Stimulated activated CD4-positive, alpha-beta T cell treated with anti-CD3 and anti-CD28 coated beads, TNF-alpha, amount 100 ng/mL, for 24 hours (primary cell): ENCODE measurements at places on chromosomes 3 and 15.

GRCh38 chr3:190983875-190984274 is 121.4 kb upstream of the GMNC start:
- no peak for DNase-seq

- no peak for DNase-seq
Measured at GRCh38 chr15:44715142-44715796, 4.0 kb downstream of the B2M start.

DNA sequence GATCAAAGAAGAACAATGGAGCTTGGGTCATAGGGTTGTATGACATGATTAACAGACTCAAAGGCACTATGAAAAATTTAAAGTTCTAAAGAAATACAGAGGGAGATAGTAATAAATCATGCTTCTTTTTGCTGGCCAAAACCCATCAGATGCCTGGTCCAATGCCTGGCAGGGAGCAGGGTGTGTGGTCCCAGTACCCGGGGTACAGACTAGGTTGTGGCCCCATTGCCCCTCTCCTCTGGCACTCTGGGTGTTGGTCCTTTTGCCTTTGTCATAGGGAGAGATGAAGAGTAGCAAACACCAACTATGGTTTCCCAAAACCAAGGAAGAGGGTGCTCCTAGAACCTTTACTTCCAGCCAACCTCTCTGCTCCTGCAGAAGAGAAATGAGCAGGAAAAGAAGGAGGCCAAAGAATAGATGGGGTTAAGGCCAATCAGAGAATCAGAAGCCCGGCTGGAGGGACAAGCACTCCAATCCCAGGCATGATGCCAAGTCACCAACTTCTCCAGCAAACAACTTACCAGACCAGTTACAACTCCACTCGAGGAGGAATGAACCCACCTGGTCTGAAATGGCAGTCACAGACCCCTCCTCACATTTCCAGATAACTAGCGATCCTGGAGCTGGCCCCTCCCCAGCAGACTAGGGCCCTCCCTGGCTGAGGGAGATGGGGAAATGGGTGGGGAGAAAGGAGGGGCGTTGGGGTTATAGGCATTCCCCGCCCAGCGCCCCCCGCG is 1.8 kb downstream of the IGDCC3 start:
- DNase-seq = no peak

- DNase-seq = no peak
Measured at GRCh38 chr3:138200424-138200823, 13.3 kb downstream of the ARMC8 start.

DNA sequence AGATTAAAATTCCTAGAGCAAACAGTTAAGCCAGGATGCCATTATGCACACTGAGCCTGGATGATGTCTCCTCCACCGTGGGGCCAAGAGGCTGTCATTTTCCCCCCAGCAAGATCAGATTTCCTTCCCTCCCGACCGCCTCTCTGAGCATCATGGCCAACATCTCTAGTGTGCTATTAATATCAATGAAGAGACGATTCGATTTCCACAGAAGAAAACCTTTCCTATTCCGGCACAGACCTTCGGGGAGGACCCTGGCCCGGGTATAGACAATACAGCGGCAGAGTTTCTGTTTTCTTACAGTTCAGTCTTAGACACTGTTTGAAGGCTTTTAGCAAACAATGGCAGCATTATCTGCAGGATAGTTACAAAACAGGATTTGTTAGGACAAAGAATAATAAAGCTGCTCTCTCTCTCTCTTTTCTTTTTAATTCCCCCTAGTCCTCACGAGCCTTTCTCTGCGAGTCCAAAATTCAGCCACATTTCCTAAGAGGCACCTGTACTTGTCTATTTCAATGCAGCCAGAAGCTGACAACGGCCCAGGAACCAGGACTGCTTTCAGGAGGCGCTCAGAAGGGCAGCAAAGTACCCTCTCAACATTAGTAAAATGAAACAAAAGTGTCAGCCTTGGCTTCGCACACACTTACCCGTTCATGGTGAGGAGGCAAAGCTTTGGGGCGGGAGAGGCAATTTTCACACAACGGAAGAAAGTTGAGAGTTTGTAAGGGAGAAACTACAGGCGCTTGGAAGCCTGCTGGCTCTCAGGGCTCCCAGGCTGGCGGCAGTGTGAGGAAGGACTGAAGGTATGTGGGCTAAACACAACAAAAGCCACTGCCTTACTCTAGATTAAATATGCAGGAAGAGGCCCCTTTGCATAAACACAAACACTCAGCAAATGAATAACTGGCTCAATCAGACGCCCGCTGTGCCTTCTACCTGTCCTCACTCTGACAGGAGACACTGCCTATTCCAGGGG is 278.0 kb downstream of the FOXP1 start:
- no peak for DNase-seq

DNA sequence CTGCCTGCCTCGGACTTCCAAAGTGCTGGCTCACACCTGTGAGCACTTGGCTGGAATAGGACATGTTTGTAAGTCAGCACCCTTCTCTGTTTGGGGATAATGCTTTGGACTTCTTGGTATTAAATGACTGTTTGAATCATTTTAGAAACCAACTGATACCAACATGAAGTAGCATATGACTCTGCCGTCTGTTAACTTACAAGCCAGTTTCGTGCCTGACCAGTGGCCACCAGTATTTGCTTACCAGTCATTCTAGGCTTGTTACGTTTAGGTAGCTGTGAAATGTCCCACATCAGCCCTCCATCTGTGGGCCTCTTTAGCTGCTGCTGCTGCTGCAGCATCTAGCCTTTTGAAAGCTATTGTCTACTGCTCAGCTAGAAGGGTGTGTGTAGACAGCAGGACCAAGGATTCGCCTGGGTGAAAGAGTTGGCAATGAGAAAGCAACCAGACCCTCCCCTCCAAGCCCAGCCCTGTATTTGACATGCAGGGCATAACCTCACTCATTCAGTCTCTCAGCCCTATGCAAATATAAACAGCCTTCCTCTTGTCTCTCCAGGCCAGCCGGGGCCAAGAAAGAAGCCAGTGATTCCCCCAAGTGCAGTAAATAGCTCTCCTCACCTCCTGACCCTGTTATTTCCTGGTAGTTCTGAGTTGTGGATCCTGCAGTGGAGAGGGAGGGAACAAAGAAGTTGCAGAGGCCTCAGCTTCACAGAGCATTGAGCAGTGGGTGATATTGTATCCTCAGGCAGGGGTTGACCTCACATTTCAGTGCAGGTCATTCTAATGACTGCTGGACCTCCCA is 51.0 kb downstream of the NKIRAS1 start:
- DNase-seq = no peak

- no peak for DNase-seq
Measured at GRCh38 chr3:186260726-186261125, 101.3 kb downstream of the DGKG start.

- DNase-seq = no peak
Measured at GRCh38 chr3:13480340-13481318, 523 bp downstream of the HDAC11 start.

- no peak for DNase-seq
Measured at GRCh38 chr15:47429376-47429775, 287.9 kb upstream of the SEMA6D start.

- DNase-seq = no peak
Measured at GRCh38 chr3:123048480-123049237, 18.2 kb upstream of the PDIA5 start.

DNA sequence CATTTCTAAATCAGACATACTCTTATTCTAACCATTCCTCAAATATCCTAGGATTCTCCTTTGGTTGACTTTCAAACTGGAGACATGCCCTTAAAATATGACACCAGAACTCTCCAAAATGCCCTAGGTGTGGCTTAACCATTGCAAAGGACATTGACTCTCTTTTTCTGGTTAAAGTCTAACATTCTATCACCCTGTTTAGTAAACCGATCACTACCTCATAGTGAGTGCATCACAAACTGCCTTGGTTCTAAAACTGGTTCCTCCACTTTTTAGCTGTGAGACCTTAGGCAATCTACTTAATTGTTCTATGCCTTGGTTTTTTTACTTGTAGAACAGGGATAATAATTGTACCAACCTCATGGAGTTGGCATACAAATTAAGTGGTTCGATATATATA is 224.3 kb downstream of the CDIN1 start:
- no peak for DNase-seq

- no peak for DNase-seq
Measured at GRCh38 chr3:172312711-172313110, 135.5 kb downstream of the GHSR start.

- no peak for DNase-seq
Measured at GRCh38 chr3:49675912-49676311, 1.8 kb downstream of the APEH start.

DNA sequence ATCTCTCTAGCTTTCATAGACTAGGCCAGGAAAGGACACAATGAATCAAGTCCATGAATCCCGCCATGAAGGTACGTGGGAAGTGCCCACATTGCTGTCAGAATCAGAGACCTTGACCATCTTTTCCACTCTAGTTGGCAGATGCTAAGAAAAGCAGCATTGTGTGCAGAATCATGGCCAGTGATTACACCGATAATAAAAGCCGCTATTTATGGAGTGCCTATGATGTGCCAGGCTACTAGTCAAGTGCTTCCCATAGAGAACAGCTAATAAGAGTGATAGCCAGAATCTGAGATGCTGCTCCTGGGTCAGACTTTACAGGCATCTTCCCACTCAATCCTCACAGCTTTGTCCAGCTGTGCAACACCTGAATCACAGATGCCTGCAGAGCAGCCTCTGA is 13.2 kb upstream of the RPL32 start:
- DNase-seq = no peak

DNA sequence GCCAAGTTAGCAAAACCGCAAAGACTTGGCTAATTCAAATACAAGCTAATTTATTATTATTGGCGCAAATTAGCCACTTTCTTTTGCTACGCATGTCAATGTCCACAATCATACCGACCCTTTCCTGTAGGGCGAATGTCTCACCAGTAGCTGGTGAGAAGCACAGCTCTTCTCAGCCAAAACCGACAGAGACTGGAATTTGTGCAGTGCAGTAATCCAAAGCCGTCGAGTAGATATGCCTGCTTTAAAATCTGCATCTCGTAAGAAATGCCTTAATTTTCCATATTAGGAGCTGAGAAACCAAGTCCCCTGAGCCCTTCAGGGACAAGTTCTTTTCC is 614 bp upstream of the MINDY2 start:
- DNase-seq = no peak

- no peak for DNase-seq
Measured at GRCh38 chr3:125965505-125965904, 3.5 kb upstream of the ROPN1B start.

GRCh38 chr3:3064297-3064696 is 45.9 kb downstream of the IL5RA start:
- DNase-seq = no peak

DNA sequence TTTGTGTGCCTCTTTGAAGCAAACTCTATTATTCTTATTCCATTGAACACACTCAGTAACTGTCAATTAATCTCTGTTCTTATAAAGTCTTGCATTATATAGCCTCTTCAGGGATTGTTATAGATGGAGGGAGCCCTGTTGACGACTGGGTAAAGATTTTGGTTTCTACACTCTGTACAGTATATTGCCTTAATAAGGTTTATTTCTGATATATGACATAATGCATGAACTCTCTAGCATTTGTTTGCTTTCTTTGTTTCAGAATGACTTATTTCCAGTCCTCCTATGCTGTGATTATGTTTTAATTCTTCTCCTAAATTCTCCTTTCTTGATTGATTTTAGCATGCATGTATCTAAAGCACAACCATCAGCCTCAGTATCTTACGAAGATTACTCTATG is 494.9 kb downstream of the DIPK2A start:
- DNase-seq = no peak

GRCh38 chr3:191051037-191051436 is 148.0 kb upstream of the OSTN start:
- no peak for DNase-seq

GRCh38 chr15:101489599-101490407 is at the start of gene PCSK6:
TSS of gene PCSK6 (minus strand) at chr15:101489707. CDS start at chr15:101489670, 37 bp downstream.
- no peak for DNase-seq

- DNase-seq = no peak
Measured at GRCh38 chr3:127610105-127610504, 11.9 kb downstream of the MCM2 start.

- no peak for DNase-seq
Measured at GRCh38 chr3:12423131-12423530, 61.1 kb upstream of the TSEN2 start.

DNA sequence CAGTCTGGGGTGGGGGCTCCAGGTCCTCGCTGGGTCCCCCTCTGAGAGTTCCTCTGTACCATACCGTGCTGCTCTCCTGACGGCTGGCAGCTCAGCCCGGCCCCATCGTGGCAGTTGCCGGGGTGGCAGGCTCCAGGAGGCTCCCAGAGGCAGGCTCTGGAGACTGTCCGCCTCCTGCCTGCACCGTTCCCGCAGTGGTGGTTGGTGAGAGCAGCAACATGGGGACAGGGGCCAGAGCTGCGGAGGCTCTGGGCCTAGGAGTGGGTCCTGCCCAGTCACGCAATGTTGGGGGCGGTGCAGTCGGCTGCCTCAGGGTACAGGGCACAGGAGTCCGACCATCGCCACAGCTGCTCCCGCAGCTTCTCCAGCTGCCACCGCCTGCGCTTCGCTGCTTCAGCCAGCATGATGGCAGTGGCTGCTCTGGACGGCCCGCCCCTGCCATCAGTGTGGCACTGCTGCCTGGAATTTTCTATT is 492.7 kb downstream of the AGBL1 start:
- no peak for DNase-seq

DNA sequence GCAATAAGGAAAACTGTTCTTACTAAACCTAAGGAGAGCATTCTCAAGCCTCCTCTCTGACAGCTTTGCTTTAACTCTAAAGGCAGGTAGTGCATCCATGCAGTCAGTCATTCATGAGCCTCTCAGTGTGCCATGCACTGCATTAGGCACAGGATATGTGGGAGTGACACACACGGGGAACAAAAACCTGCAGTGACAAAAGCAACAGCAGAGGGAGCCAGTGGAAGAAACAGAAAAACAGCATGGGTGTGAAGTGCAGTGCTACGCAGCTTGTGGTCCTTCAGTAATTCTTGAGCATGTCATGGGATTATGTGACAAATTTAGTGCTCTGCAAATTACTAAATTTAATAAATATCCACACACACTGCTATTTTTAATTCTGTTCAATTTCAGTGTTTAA is 230.7 kb downstream of the BBX start:
- no peak for DNase-seq

DNA sequence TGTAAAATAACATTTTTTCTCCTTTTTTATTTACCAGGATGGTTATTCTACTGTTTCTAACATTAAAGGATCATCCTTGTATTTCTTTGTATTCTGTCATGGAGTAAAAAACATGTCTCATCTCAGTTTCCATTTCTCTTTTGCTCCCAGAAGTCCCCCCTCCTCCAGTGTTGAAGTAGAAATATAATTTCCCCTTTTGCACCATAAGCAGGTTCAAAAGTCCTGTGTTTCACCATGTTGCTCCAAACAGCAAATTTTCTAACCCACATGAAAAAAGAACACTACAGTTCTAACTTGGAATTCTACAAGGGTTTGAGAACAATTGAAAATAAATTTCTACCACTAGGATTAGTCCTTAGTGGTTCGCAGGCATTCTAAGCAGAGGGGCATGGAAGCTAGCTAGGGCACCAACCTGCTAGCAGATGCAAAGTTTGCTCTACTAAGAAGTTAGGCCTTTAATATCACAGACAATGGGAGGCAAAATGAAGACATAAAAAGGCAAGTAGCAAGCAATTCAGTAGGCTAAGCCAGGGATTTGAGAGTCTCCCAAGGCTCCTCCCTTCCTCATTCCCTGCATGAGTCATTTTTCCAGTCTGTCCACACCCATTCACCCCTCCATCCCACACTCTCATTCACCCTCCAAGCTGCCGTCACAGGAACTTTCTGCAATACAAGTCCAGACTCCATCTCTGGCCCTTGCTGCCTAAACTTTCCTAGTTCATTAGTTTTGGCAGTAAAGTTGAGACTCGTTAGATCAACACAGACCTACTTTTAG is 2.3 kb upstream of the MBNL1 start:
- no peak for DNase-seq

- no peak for DNase-seq
Measured at GRCh38 chr3:101928890-101929289, 79.6 kb downstream of the NFKBIZ start.
